ENCODE measurements at places on chromosomes 16 and 17. TPM values are rescaled to one million over a fixed set of nuclear protein-coding genes. Genes with fewer than 3 reads are reported as not detected.

DNA sequence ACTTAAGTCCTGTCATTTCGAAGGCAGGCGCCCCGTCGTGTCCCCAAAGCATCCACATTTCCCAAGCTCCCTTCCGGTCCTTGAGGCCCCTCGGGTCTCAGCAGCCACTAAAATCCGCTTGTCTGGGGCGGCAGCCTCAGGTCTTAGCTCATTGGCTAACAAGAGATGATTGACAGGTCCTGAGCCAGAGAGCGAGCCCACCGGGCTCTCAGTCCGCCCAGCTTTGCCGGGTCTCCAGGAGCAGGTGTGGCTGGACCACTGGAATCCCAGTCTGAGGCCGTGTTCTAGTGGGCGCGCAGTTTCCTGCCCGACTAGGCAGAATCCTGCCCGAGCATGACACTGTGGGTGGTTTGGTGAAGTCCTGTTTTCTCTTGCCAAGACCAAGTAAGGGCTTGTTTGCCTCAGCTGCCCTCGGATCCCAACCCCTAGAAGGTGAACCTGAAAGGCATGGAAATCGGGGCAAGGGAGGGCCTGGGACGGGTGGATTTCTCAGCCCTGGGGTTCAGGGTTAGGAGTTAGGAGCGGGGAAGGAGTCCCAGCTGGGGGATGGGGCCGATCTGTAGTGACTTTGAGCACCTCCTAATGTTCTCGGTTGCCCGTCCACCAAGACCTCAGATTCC lies 42.8 kb downstream of the MRC2 start:
- no peak overlapping the region for H3K27ac ChIP-seq
- no peaks in the 10 kb centered on the region for H3K36me3 ChIP-seq
- no peak for DNase-seq
- no peak overlapping the region for H3K4me3 ChIP-seq

DNA sequence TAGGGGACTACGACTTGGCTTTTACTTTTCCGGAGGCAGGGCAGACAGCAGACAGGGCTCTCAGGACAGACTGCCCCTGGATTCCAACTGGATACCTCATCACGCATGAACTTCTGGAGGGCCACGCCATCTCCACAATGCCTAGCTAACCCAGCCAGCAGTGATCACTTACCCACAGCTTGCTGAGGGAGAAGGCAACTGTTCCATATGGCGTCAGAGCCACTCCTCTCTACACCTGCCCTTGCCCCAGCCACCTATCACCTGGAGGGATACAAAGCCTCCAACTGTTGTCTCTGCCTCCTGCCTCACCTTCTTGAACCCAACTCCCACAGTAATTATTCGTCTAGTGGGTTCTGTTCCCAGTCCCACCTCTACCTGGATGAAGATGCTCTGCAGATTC lies 8.8 kb downstream of the MYO19 start:
- H3K36me3 ChIP-seq: peaks cover 13% of the 10 kb centered on the region
- no peak for DNase-seq
- no peaks in the 10 kb centered on the region for H3K27me3 ChIP-seq
- H3K4me3 ChIP-seq: no peak overlapping the region
- H3K27ac ChIP-seq: no peak overlapping the region

DNA sequence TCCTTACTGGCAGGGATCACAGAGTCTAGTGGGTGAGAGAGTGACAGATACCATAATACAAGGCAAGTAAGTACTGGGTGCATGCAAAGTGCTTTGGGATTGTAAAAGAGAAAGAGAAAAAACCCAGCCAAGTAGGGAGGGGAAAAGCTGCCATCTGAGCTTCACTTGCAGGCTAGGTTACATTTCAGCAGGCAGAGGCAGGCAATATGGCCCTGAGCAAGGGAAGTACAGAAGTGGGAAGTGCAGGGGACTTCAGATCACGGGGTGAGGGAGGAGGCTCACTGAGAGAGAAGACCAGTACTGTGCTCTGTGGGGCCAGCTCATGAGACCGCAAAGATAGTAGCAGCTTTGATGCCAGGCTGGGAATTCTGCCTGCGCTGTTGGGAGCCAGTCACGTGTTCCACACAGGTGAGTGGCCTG lies 230.6 kb downstream of the MSI2 start:
- peaks cover 30% of the 10 kb centered on the region for H3K27me3 ChIP-seq
- no peak overlapping the region for H3K27ac ChIP-seq
- no peak overlapping the region for H3K4me3 ChIP-seq

GRCh38 chr16:4334724-4335495 lies 16.2 kb downstream of the PAM16 start:
- H3K4me1 ChIP-seq: no peaks in the 10 kb centered on the region
- DNase-seq: no peak
- no peak overlapping the region for H3K27ac ChIP-seq
- no peaks in the 10 kb centered on the region for H3K27me3 ChIP-seq
- H3K4me3 ChIP-seq: no peak overlapping the region
- H3K36me3 ChIP-seq: no peaks in the 10 kb centered on the region

- DNase-seq: no peak
- H3K36me3 ChIP-seq: no peaks in the 10 kb centered on the region
- H3K4me3 ChIP-seq: no peak overlapping the region
- no peaks in the 10 kb centered on the region for H3K27me3 ChIP-seq
Measured at GRCh38 chr17:61695779-61696337, 104.8 kb upstream of the NACA2 start.

DNA sequence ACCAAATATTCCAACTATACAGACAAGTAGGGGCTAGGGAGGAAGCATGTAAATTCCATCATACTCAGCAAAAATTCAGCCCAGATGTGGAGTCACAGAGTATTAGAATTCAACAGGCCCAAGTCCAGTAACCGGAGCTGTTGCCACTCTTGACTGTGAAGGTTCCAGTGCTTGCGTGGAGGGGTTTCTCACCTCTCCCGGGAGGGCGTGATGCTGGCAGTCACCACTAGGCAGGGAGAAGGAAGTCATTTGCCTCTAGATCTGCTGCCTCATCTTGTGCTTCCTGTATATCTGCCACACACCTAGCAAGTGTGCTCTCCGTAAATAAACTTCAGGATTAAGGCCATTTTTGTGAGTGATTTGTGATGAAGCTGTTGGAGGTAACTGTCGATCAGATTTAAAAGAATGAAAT lies 1.0 kb upstream of the CKLF start:
- H3K4me1 ChIP-seq: peaks cover 30% of the 10 kb centered on the region
- no peak overlapping the region for H3K4me3 ChIP-seq
- no peak overlapping the region for H3K27ac ChIP-seq
- no peaks in the 10 kb centered on the region for H3K27me3 ChIP-seq
- no peak for DNase-seq

DNA sequence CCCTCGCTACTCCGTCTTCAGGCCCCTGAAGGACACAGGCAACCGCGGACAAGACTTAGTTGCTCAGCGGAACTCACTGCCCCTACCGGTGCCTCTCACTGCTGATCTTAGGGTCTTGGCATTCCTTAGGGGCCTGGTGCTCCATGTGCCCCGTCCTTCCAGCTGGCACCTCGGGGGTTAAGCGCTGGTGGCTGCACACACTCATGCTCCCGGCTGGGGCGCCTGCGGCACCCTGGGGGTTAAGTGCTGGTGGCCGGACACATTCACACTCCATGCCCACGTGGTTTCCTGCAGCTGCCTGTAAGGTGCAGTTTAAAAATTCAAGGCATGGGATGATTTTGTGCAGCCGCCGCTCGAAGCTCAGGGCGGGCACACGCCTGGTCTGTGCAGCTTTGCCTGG lies 45.1 kb downstream of the BAIAP2 start:
- H3K27me3 ChIP-seq: no peaks in the 10 kb centered on the region
- no peak overlapping the region for H3K4me3 ChIP-seq
- DNase-seq: no peak
- H3K27ac ChIP-seq: no peak overlapping the region
- no peaks in the 10 kb centered on the region for H3K4me1 ChIP-seq

ATPAF2 gene
- 44.5 TPM for total RNA-seq

DNA sequence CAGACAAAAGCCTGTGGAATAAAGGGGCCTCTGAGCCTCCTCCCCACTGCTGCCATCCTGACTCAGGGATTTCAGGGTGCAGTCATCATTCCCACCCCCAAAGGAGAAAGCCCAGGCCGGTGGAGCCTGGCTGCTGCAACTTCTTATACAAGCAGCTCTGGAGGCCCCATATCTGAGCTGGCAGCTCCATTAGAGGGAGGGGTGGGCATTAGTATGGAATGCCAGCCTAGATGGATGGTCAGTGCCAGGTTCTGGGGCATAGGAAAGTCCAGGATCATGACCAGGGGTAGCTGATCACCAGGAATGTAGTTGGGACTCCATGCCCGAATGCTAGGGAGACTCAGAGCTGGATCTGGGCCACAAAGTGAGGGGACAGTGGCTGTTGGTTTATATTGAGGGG lies 581.0 kb downstream of the KCNJ18 start:
- no peaks in the 10 kb centered on the region for H3K4me1 ChIP-seq
- H3K36me3 ChIP-seq: no peaks in the 10 kb centered on the region
- H3K27me3 ChIP-seq: peaks cover 65% of the 10 kb centered on the region
- DNase-seq: no peak
- H3K27ac ChIP-seq: no peak overlapping the region

DNA sequence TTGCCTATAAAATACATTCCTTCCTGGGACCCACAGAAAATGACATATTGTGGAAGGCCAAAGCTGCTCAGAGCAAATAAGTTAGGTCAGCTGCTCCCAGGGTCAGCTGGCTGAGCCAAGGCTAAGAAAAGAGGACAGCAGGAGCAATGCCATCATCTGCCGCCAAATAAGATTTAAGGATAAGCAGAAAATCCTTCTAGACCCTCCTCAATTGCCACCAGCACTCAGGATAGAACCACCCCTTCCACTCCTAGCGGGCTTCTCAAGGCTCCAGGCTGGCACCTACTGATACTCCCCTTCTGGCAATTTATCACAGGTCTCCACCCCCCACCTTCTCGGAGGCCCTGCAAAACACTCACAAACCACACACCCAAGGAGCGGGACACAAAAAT lies 22.9 kb downstream of the MBTPS1 start:
- H3K36me3 ChIP-seq: peaks cover 30% of the 10 kb centered on the region
- no peaks in the 10 kb centered on the region for H3K27me3 ChIP-seq
- H3K27ac ChIP-seq: no peak overlapping the region
- no peak for DNase-seq
- peaks cover 3% of the 10 kb centered on the region for H3K4me1 ChIP-seq

DNA sequence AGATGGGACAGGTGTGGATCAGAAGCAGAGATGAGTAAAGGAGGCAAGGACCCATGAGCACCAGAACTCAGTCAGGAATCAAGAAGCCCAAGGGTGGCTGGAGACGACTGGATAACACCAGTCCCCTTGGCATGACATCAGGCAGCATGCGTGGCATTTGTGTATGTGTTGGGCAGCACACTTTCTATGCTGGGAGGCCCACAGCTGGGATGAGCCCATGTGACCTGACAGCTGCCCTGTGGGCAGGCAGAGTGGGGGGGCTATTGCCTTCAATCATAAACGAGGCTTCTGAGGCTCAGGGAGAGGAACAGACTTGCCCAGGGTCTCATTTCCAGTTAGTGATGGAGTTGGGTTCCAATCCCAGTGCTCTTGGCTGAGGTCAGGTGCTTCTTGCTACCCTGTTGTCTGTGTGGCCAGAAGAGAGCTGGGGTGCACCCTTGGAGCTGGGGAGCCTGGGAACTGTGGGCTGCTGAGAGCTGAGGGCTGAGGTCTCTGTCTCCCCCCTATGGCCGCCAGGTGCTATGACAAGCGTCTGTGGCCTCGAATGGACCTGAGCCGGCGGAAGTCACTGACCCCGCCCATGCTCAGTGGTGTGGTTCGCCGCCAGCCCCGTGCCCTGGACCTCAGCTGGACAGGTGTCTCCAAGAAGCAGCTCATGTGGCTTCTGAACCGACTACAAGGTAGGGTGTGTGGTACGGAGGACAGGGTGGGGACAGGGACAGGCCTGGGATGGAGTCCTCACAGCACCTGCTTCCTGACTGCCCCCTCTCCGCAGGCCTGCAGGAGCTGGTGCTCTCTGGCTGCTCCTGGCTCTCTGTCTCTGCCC lies 7.1 kb upstream of the ORAI3 start:
- peaks cover 6% of the 10 kb centered on the region for H3K4me1 ChIP-seq
- no peaks in the 10 kb centered on the region for H3K27me3 ChIP-seq
- peak; percentile 63 for DNase-seq
- H3K27ac ChIP-seq: no peak overlapping the region
- H3K36me3 ChIP-seq: peaks cover 17% of the 10 kb centered on the region
- no peak overlapping the region for H3K4me3 ChIP-seq

GRCh38 chr17:75405365-75406221 lies at the start of gene GRB2:
Gene GRB2 (minus strand): TSS chr17:75405678. CDS start chr17:75393628, 12,050 bp downstream.
- no peaks in the 10 kb centered on the region for H3K36me3 ChIP-seq
- H3K4me3 ChIP-seq: peak within 1 kb of the TSS; percentile 82
- H3K27ac ChIP-seq: peak within 1 kb of the TSS; percentile 35
- DNase-seq: peak; percentile 99

DNA sequence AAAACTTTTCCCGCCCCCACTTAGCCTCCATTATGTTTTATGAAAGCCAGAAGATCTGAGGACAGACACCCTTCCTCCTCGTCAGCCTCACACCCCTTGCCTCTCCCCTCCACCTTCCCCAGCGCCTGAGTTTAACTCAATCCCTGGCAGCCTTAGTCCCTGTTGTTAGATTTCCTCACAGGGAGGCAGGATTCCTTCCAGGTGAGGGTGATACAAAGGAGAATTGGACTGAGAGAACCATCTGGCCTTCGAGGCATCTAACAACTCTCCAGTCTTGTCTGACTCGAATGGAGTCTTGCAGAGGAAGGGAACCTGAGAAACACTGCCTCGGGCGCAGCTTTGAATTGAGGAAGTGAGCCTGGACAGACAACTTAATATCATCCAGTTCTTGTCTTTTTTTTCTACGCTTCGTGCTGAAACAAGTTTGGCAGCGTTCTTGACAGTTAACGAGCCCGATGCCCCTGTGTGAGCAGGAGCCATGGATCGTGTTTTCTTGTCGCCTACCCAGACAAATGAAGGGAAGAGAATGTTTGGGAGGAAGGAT lies 1.3 kb upstream of the ZNF768 start:
- peaks cover 32% of the 10 kb centered on the region for H3K4me1 ChIP-seq
- peak; percentile 86 for DNase-seq
- peak overlapping the region; percentile 79 for H3K27ac ChIP-seq
- peak overlapping the region; percentile 97 for H3K4me3 ChIP-seq

NDEL1 gene
- total RNA-seq: 78.4 TPM

CRISPLD2 gene
- 19.9 TPM for total RNA-seq

DNA sequence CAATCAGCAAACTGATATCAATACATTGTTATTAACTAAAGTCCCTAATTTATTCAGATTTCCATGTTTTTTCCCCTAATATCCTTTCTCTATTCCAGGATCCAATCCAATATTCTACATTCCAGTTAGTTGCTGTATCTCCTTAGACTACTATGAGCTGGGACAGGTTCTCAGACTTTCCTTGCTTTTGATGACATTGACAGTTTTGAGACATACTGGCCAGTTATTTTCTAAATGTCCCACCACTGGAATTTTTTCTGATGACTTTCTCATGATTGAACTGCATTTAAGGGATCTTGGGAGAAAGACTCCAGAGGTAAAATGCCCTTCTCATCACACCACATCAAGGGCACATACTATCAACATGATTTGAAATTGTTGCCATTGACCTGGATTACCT lies 177.1 kb upstream of the MAF start:
- no peaks in the 10 kb centered on the region for H3K4me1 ChIP-seq
- peaks cover 33% of the 10 kb centered on the region for H3K27me3 ChIP-seq
- H3K36me3 ChIP-seq: no peaks in the 10 kb centered on the region

GRCh38 chr17:32289471-32290070 lies 23.9 kb downstream of the RHBDL3 start:
- H3K4me3 ChIP-seq: no peak overlapping the region
- H3K27ac ChIP-seq: no peak overlapping the region

GRCh38 chr16:26396511-26397235 lies 670.1 kb upstream of the C16orf82 start:
- H3K27me3 ChIP-seq: 0 out of 2 replicates have a peak, but pooled peaks cover 9% of the 10 kb centered on the region
- no peaks in the 10 kb centered on the region for H3K4me1 ChIP-seq
- no peaks in the 10 kb centered on the region for H3K36me3 ChIP-seq
- no peak overlapping the region for H3K27ac ChIP-seq
- H3K4me3 ChIP-seq: no peak overlapping the region

EPOP gene
- 10.6 TPM for total RNA-seq

TBC1D3 gene
- not detected for total RNA-seq

KRT32 gene
- total RNA-seq: not detected

Measured in PC-9 (cell line).